CD4-positive, alpha-beta T cell treated with Interleukin-17A for 1 hour (primary cell): ENCODE measurements at places on chromosomes 2 and 18.

GRCh38 chr2:240389302-240389805 lies 46.1 kb upstream of the GPC1 start:
- no peak for DNase-seq

GRCh38 chr2:230910546-230911177 lies 14.4 kb downstream of the GPR55 start:
- DNase-seq: no peak

DNA sequence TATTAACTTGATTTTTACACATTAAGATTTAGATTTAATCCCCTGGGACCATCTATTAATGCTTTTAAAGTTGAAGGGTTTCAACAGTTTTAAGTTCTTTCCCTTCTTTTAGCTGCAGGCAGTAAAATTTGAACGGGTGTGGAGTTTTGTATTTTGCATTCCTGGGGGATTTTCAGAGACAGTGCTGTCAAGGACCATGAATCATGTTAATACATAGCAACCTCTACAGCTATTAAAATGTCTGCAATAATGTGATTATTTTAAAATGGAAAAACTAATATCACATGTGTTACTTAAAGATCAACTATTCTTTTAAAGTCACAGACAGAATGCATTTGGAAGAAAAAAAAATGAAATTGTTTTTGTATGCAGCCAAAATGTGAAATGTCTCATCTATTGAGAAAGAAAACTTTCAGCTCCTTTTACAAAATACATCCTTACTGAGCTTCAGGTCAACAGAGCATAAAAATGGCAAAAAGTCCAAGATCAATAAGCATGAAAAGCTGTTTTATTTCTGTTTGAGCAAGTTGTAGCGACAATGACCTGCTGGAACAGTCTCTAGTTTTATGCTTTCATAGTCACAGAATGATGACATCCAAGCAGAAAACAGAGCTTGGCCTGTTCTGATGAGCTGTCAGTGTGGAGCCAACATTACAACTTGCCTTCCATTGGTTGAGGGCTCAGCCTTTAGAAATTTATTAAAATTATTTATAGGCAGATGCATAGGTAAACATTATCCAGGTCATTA lies 21.6 kb upstream of the ZNF521 start:
- no peak for DNase-seq

DNA sequence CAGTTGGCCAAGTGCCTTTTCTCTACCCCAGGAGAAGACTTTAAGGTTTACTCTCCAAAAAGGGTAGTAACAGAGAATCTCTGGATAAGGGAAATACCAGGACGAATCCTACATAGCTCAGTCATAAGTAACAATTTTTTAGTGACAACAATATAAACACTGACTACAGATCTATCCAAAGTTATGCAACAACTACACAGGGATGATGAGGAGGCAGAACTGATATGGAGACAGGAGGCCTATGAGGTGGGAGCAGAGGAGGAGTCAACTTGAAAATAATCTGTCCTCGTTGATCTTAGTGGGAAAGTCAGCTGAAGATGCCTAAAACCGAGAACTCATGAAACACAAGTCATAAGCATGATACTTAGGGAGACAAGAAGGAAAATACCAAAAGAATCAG lies 40.2 kb downstream of the SLC35F5 start:
- no peak for DNase-seq

DNA sequence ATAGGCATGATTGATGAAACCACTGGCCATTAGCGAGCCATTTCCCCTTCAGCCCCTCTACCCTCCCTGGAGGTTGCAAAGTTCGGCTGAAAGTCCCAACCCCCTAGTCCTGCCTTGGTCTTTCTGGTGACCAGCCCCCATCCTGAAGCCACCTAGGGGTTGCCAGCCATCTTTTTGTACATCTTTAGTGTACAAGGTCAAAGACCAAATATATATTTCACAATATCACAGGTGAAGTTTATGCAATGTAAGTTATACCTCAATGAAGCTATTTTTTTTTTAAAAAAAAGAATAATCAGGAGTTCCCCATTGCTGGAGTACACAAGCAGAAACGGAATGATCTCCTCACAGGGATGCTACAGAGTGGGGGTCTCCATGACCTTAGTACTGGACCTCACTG lies 31.3 kb downstream of the OSBPL1A start:
- no peak for DNase-seq

GRCh38 chr2:240021488-240022104 lies 3.5 kb downstream of the NDUFA10 start:
- peak; percentile 67 for DNase-seq

GRCh38 chr2:203799908-203800307 lies 67.7 kb upstream of the CTLA4 start:
- DNase-seq: no peak

DNA sequence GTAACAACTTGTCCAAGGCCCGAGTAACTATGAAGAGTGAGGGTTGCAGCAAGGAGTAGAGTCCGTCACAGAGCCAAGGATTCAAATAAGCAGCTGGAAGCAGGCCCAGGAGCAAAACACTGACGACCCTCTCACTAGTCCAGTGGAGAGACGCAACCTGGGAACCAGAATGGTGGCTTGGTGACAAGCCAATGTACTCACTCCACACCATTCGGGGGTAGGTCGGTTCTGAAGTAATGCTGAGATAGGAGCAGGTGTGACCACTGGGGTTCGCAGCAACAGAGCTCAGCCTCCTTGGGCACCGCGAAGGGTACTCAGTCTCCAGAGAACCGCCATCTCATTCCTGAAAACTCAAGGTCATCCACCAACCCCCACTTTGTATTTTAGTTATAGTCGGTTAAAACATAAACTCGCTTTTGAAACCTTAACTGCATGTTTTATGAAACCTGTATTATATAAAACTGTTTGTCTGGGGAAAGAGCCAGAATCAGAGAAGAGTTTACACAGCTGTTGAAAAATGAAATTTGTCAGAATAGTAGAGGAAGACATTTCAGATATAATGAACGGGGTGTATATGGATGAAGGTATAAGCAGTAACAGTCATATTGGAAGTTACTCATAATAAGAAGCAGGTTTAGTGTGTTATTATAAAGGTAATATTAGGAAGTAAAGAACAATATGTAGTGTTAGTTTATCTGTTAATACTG lies 8.6 kb downstream of the ANKRD62 start:
- DNase-seq: no peak

DNA sequence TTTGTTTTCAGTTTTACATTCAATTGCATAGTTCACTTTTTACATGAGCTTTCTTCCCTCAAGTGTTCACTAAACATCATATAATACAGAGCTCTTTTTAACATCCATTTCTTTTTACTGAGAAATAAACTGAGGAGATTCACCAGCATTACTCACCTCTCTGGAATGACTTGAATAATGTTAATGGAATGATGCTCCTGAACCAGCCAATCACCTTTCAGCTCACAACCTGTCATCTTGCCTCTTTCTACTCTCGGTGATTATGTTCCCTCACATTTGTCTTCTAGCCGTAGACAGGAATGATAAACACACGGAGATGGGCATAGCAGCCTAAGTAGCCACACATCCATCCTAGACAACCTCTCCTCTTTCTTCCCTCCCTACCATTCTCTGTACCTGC lies 301.7 kb downstream of the PAX3 start:
- no peak for DNase-seq

DNA sequence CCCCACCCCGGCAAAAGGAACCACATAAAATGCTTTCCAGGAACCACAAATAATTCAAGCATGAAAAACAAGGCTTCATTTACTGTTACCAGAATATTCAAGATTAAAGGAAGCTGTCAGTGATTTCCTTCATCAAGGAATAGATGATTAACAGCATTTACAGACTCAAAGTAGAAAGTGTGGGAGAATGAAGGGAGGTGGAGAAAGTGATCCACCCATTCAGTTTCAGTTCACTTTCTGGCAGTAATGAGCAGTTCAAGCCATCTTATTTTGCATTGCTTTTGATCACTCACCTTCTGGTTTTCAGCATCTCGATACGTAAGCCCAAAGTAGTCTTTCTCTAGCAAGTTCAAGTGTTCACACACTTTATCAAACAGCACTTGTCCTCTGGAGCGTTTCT lies 99.0 kb downstream of the EPB41L3 start:
- DNase-seq: no peak

- DNase-seq: no peak
Observed at GRCh38 chr2:101736861-101737291, 39.4 kb downstream of the MAP4K4 start.

DNA sequence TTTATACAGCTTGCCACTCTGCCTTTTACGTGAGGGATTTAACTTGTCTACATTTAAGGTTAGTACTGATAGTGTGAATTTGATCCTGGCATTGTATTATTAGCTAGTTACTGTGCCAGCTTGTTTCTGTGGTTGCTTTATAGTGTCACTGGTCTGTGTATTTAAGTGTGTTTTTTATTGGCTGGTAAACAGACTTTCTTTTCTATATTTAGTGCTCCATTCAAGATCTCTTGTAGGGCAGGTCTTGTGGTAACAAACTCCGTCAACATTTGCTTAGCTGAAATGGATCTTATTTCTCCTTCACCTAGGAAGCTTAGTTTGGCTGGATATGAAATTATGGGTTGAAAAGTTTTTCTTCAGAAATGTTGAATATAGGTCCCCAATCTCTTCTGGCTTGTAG lies 1971.0 kb upstream of the LRRTM1 start:
- no peak for DNase-seq

DNA sequence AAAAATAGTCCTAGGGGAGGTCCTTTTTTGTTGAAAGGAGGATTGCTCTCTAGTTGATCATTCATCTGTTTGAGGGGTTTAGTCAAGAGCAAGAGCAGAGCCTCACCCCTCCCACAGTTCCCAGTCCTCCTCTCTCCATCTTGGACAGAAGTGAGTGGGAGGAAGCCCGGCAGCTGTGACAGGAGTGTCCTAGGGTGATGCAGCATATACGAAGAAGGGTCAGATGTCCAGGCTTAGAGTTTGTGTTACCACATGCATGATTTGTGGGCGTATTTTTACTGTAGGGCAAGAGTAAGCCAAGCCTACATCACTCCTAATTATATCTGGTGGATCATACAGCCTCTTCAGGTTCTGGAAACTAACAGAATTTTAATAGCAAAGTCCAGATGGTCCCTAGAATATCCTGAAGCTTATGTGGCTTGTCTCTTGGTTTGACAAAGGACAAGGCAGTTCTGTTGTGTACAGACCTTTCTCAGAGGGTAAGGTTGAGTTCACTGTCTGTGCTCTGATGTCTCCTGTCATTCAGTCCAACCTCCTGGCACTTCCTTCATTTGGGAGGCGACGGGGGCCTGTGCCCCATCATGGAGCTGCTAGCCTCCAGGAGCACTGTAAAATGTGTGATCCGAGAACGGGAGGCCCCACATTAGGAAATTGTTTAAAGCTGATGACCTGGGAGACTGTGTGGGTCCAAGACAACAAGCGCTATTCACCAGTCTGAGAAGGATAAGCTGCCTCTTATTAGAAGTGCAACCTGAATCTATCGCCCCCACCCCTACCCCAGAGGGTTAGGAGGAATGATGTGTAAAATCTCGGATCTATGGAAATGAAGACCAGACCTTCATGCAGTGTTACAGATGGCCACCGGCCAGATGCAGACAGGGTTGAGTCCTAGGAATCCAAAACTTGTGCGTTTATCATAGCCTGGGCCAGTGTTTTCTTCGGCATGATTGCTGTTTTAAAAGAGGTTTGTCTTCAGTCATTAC lies 6.9 kb downstream of the CEP68 start:
- no peak for DNase-seq

DNA sequence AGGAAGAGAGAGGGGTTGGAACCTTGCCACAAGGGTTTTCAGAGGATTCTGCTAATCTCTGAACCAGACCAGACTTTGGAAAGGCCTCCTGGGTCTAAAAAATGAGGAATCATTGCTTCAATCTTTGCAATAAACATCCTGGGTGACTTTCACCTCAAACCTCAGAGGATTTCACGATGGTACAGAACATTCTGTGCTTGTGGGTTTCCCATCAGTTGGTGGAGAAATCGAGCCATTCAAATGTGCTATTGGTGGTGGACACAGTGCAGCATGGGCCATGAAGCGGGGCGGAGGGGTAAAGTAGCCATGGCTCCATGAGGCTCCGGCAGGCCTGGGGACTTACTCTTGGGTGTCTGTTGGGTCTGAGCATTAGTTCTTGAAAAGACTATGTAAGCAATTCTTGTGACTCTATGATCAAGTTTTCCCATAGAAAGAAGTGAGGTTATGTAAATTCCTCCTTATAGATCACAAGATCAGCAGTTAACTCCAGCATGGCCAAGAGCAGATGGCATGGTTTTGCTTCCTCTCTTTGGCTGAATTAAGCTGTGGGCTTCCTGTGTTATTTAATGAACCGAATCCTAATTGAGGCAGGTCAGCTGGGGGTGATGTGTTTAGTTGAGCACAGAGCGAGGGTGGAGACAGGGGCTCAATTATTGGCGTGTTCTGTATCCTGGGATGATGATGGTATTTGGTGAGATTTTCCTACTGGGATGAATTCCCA lies 1.9 kb upstream of the IL1R2 start:
- DNase-seq: no peak

DNA sequence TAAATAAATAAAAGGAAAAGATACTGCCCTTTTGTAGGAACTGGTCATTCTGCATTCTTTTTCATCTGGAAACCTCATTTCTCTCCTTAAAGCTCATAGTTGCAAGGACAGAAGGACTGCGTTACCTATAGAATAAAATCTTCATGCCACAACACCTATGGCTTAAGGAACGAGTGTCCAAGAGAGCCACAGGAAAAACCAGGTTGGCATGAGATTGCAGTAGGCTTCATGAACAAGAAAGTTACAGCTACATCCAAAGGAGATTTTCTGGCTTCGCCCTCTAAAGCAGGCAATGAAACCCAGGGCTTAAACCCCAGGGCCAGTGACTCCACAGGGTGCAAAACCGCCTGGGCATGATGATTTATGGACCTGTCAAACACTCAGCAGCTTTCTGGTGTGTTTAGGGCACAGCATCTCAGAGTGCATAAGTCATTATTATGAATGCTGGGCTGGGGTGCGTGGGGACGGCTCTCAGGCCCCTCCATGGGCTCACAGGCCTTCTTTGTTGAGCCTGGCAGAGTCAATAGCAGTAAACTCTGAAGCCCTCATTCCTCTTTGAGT lies 30.7 kb upstream of the PIEZO2 start:
- no peak for DNase-seq

DNA sequence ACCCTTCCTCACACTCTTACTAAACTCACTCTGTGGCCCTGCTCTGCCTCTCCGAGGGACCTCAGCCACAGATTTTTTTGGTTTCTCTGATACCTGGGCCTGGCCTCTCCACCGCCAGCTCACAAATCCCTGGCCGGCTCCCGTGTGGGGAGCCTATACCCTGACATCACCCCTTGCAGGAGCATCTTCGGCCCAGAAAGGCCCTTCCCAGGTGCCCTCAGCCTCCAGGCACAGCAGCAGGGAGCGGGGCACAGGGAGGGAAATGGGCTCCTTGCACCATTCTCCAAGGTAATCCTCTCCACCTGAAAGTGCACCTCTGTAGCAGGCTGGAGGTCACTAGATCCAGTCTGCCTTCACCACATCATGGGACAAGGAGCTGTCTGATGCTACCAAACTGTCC lies 43.2 kb downstream of the CRACDL start:
- no peak for DNase-seq

GRCh38 chr2:152492131-152492530 lies 157.2 kb downstream of the FMNL2 start:
- DNase-seq: no peak

- DNase-seq: no peak
Observed at GRCh38 chr18:55635439-55635838, 47.4 kb upstream of the TCF4 start.

- peak; percentile 40 for DNase-seq
Observed at GRCh38 chr2:242085941-242086621, 216.6 kb downstream of the RTP5 start.

- DNase-seq: no peak
Observed at GRCh38 chr2:199973703-199974102, 18.3 kb downstream of the MAIP1 start.
